ENCODE measurements at places on chromosomes 5 and 9.

GRCh38 chr9:33750839-33751339, 44.5 kb upstream of the PRSS3 start:
- no peak for DNase-seq

DNA sequence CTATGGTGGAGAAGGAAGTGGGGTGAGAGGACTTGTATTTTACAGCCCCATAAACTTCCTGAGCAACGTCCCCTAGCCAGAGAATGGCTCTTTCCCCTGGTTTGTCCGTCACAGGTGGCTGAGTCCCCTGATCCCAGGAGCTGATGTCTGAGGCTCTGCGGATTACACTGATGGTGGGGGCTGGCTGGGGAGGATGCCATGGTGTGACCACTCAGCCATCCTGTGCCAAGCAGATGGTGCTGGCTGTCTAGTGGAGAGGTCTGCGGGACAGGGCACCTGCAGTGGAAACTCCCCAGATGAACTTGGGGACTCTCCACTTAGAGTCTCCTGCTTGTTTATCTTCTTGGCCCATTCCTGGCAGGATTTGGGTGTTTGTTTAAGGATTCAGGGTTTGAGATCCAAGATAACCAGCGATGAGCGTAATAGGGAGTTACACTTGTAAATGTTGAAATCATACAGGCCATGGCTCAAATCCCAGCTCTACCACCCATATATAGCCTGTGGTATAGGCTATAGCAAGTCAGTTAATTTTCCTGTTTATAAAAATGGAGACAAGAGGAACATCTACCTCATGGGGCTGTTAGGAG, 4.7 kb upstream of the PTGS1 start:
- DNase-seq, result no peak

DNA sequence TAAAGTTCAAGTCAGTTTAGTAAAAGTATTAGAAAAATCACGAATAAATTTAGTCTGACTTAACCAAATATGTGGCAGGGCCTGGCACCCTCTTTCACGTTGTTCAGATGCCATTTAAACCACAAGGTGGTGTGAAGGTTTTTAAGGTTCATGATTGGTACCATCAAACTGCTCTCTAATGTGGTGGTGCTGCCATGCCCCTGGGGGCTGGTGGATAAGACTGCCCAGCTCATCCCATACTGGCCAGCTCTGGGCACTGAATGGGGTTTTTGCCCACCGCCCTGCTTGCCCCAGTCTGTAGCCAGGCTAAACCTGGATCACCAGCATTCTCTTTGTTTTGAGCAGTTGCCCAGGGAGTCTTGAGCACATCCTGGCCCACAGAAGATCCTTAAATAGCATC, 159.3 kb downstream of the GABBR2 start:
- DNase-seq, result no peak

DNA sequence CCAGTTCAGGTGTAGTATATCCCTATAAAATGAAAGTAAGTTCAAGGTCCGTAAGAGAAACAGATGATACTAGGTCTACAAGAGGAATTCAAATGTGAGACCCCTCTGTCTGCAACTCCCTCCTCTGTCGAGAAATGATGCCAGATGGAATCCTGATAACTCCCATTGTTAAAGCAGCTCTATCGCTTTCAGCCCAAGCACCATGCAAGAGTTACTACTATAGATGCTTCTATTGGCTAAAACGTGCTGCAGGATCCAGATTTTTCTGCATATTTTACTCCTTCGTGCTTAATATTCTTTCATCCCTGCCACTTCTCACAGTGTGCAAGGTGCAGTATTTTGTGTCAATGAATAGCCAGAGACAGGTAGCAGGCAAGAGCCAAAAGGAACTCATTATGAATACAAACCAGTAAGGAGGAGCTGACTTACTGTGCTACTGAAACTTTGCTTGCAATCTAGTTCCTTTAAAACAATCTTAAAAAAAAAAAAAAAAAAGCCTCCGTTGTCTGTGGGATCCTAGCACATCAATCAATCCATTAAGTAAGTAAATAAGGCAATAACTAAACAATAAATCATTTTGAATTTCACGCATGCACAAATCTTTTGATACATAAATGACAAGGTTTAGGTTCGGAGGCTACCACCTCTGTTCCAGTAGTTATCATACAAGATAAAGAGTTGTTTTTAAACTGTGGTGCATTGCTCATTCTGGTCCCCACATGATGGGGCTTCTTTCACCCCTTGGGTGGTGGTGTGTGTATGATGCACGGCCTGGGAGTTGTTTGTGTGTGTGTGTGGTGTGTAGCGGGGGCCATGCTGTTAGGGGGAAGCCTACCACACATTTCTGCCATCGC, 151.1 kb upstream of the MPDZ start:
- no peak for DNase-seq

GRCh38 chr5:82991059-82991458, 86.1 kb downstream of the TMEM167A start:
- DNase-seq, result no peak

DNA sequence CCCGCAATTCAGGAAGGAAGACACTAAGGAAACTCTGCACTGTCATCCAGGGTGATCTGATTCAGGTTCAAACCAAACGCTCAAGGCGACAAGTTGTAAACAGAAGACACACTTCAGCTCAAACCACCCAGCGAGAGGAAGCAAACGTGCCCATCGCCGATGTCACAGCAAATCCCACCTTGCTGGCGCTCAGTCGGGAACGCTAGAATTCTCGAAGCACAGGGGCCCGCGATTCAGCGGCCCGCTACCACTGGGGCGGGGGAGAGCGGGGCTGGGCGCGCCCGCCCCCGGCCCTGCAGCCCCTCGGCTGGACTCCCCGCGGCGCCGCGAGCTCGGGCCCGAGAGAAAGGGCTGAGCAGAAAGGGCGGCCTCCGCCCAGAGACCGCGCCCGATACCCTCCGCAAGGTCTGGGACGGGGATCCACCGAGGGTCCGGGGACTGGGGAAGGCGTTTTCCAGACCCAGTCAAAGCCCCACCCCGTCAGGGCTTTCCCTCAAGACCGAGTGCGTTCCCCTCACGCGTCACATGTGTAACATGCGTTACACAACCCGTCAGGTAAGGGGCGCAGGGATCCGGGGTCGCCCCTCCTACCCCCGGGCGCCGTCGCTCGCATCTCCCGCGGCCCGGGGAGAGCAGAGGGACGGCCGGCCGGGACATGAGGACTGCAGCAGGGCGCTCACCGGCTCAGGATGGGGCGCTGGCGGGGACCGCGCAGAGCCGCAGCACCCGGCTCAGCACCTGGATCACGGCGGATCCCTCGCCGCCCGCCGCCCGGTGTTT, 469 bp downstream of the AGTPBP1 start:
- DNase-seq, result peak; percentile 15

DNA sequence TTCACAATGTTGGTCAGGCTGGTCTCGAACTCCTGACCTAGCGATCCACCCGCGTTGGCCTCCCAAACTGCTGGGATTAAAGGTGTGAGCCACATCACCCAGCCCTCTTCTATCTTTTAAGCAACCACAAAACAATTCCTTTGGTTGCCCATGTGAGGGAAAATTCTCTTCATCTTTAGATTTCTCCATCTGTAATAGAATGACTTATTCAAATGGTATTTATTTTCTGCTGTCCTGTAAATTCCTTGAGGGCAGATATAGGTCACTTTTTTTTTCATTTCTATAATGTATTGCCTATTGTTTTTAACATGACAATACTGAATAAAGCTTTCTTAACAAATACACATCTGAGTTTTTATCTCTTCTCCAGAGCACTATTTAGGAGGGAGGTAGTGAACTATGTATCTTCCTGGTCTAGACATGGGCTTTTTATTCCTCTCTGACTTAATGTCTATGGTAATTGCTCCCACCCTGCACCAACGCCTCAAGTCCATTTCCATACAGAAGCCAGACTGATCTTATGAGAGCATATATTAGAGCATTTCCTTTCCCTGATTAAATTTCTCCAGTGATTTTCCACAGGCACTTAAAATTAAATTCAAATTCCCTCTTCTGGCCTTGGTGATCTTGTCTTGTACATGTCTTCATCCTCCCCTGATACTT, 595.6 kb downstream of the CAAP1 start:
- no peak for DNase-seq

DNA sequence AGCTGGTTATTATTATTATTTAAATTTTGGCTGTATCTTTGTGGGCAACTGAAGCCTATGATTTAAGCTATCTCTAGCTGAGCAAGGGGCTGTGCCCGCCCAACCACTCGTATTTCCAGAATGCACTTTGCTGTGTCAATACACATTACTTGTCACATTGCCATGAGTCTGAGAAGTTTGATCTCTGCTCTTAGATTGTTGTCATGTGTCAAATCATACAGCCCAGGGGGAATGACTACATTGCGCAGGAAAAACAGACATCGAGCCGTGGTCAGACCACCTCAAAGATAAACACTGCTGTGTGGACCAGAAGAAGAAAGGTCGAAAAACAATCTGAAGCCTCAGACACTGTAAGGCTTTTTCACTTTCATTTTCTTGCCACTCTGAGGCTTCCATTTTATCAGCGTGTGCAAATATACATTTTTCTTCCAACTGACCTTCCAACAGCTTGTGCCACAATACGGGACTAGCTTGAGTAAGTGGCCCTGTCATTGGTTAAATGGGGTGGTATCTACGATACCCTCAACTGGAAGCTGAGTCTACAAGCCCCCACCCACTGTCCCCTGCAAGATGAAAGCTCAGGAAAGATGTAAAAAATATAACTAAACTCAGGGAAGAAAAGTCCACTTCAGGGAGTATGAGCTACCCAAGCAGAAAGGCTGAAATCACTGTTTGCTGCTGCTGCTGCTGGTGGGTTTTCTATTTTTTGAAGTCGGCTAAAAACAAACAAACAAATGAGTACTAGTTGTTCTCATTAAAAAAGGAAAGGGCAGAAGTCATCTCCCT, 603.0 kb downstream of the BNC2 start:
- DNase-seq, result no peak

GRCh38 chr5:94849821-94850736, 231.6 kb downstream of the SLF1 start:
- DNase-seq, result no peak

DNA sequence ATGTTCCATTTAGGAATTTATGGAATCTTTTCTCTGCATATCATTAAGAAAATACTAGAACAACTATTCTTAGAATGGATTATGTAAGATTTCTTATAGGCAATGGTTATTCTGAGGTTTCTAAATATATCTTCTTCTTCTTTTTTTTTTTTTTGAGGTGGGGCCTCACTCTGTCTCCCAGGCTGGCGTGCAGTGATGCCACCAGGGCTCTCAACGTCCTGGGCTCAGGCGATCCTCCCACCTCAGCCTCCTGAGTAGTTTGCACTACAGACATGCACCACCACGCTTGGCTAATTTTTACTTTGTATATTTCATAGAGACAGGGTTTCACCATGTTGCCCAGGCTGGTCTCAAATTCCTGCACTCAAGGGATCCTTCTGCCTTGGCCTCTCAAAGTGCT, 137.2 kb downstream of the SREK1 start:
- no peak for DNase-seq

DNA sequence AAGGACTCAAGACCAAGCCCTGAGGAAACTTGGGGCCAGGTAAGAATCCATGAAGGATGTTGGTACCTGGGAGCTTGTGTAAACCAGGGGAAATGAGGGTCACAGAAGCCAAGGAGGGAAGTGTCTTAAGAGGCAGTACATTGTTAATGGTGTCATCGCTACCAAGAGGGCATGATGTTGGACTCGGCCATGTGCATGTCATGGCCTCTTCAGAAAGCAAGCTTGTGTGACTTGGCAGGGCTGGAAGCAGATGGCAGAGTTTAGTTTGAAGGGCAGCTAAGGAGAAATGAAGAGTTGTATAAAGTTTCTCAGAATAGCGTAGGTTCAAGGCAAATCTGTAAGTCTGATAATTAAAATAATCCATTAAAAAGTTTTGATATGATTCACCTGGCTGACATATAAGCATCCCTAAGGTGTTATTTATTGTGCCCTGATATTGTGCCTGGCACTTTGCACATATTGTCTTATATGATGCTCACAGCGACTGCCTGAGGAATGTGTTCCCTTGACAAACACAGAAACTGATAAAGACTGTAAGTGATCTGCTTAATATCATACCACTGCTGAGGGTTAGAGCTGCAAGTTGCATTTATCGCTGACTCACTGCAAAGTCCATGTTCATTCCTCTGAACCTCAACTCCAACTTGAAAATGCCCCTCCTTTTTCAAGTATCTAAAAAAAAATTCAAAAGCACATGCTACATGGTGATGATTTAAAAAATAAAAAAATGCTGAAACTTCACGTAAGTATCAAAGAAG, 81.3 kb upstream of the PTPN3 start:
- no peak for DNase-seq

DNA sequence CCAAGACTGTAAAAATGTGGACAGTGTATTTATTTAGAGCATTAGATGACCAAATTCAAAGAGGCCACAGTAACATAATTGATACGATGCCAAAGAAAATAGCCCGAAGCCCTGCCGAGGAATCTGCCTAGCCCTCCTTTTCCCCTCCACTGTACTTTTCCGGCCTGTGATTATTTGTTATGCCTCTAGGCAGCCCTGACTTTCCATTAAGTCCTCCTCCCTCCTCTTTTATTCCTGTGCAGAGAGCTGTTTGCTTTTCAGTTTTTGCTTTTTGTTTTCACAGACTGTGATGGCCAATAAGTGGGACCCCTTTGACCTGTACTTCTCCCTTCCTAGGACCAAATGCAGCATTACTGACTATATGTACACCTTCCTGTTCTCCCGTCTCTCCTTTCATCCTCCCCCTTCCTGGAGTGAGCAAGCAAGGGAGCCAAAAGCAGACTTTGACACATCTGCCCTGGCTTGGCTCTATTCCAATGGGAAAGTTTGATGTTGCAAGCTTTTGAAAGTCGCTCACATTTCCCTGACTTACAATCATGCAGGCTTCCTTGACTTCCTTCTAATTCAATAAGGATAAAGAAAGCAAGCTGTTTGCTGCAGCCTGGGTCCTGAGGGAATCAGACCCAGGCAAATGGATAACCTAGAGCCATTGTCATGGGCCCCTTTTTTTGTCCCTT, 76.1 kb downstream of the NREP start:
- no peak for DNase-seq

- no peak for DNase-seq
Observed at GRCh38 chr5:159426694-159427093, 96.4 kb upstream of the IL12B start.

GRCh38 chr5:73691302-73692080, 65.5 kb downstream of the ARHGEF28 start:
- DNase-seq, result no peak

- no peak for DNase-seq
Observed at GRCh38 chr9:110975969-110976368, 62.3 kb downstream of the LPAR1 start.

- DNase-seq, result no peak
Observed at GRCh38 chr5:38339446-38339845, 81.1 kb downstream of the EGFLAM start.

GRCh38 chr9:8719833-8720486, 920.4 kb upstream of the DMAC1 start:
- DNase-seq, result no peak
